ENCODE measurements at places on chromosomes 4 and X.

DNA sequence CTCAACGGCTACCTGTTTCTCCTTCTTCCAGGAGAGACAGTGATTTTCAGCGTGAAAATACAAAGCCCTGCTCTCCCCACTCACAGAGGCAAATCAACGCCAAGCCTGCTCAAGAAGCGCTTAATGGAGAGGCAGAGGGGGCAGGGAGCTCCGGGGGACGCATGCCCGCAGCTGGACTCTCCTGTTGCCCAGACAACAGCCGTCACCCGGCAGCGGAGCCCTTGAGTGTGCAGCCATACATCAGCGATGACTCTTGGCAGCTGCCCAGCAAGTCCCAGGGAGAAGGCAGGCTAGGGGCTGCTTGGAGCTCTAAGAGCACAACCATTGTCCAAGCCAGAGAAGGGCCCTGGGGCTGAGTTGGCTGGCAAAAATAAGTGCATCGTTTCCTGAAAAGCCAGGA lies 71.0 kb upstream of the AFAP1 start:
- DNase-seq, result no peak

DNA sequence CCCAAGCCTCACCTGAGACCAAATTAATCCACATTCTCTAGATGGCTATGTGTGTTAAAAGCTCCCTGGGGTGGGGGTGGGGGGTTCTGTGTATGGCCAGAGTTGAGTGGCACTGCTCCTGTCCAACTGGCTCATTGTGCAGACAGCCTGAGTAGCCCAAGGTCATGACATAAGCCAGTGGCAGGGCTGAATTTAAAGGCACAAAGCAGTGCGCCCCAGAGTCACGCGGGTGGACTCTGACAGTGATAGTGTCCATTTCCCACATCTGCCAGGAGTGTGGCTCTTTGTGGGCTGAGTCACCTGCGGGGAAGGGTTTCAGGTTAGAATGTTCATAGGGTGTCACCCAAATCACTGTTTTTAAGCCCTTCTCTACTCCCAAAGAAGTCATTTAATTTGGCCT lies 45.4 kb downstream of the SCD5 start:
- DNase-seq, result no peak

DNA sequence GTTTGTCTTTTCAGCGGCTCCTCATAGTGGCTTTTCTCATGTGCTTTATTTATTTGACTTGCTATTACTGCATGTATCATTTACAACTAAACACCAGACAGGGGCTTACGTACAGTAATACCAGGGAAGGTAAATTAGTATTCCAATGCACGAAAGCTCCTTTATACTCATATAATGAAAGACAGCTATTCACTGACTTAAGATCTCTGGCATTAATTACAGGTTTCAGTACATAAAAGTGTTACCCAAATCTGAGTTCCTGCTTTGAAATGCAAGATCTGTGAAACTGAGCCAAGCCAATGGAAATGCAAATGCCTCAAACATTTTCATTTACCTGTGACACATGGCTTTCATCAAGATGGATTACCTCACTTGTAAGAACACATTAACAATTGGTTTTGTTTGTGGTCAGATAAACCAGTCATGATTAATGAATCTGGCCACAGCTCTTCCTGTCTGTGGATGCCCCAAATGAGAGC lies 107.2 kb downstream of the ANAPC4 start:
- no peak for DNase-seq

DNA sequence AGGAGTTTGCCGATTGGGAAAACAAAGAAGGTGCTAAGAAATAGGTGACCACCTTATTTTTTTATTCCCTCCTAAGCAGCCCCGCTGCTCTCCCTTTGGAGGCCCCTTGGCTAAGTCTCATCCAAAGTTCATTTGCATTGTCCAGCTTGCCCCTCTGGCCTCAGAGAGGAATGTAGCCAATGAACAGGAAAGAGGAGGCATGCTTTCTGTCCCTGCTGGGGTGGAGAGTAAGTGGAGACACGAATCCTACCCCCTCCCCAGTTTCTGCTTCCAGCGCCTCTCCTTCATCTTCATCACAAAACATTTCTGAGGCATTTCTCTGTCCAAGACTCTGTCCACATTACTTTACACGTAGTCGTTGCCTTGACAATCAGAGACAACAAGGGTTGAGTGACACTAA lies 38.7 kb downstream of the NLGN3 start:
- DNase-seq, result no peak
